ENCODE measurements at places on chromosomes 3 and 15.
A peak's percentile ranks its signal among the peaks of the same experiment; 100 is the strongest.

DNA sequence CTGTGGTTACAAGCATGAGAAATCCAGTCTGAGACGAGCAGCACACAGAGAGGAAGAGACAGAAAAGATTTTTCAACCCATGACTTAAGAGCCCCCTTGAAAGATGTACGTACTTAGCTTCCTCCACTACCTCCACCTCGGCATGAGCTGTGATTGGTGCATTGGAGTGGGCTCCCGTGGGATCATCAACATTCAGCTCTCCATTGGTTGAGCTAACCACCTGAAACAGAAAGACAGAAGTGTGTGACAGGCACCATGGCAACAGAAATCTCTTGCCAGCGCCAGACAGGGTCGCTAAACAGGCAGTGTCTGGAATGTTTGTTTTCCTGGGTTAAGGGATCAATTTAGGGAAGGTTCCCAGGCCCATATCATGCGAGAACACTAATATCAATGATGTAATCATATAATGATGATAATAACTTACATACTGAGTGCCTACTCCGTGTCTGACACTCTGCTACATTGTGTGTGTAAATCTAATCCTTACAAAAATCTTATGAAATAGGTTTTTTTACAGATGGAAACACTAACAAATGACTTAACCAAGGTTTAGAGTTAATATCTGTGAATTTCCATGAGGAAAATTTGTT lies 17.5 kb upstream of the PPIB start:
- no peak for DNase-seq

- DNase-seq, result no peak
Observed at GRCh38 chr3:72577190-72577589, 271.1 kb downstream of the SHQ1 start.

DNA sequence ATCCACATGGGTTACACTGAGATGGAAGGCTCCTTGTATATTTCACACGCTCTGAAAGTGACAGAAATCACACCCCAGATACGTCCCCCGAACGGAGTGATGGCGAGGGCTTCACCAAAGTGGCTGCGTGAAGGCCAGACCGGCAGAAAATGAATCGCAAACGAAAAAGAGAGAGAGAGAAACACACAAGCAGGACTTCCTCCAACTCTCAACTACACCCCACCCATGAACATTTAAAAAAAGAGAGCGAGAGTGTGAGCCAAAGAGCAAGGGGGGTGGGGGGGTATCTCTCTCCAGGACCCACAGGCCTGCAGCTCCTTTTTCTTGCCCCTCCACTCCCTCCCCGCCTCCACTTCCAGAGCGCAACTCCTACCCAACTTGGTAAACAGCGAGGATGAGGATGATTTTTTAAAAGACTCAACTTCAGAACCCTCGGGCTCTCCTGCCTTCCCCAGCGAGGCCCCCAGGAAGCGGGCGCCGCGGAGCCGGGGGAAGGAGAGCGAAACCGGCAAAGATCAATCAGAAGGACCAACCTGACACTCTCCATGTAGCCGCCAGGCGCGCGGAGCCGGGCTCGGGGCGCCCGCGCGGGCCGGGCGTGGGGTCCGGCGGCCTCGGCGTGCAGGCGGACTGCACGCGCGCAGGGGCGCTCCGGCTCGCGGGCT lies 519.1 kb downstream of the FOXP1 start:
- peak; percentile 39 for DNase-seq

GRCh38 chr3:60631509-60631908 lies 619.7 kb downstream of the FHIT start:
- no peak for DNase-seq

DNA sequence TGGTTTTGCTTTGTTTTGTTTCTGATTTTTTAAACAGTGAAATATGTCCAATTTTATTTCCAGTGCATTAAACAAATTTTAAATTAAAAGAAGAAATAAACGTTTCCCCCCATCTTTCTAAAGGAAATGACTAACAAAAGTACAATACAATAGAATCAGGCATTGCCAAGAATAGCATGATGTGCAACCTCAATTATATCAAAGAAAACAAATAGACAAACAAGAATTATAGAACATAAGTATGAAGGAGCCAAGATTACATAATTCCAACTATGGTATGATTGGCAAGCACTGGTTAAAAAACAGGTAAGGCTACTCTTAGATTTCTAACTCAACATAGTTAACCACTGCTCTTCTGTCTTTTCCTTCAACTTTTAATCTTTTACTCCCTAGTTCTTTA lies 26.4 kb downstream of the TIGIT start:
- no peak for DNase-seq
